ENCODE measurements at places on chromosomes 13 and 19.

DNA sequence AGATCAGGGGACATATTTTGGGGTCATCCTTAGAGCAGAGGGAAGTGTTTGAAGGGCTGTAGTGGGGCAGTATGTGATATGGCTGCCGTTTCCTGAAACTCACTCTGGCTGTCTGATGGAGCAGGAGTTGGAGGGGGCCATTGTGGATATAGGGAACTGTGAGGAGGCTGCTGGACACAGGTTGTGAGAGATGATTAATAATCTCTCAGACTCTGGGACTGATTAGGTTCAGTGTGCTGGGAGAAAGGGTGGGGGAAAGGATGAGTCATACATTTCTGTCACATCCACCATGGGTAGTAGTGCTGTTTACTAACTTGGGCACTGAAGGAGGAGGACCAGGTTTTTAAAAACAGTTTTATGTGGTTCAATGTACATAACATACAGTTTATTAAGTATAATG is 4.8 kb downstream of the B3GLCT start:
- peak; percentile 44 for DNase-seq

DNA sequence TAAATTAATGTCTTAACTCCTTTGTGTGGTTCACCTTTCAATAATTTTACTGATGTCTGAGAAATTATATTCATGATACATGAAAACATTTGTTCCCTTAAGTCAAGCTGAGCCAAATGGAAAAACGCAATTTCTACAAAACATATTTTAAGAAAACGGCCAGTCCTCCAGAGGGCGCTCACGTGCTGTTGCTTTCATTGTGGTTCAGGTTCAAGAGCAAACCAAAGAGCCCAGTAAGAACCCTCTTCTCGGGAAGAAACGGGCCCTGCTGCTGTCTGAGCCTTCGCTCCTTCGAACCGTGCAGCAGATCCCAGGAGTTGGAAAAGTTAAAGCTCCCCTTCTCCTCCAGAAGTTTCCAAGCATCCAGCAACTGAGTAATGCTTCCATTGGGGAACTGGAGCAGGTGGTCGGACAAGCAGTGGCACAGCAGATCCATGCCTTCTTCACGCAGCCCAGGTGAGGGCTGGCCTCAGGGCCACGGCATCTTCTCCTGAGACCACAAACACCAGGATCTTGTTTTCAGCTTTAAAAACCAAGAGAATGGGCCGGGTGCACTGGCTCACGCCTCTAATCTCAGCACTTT is 4.3 kb downstream of the FAAP24 start:
- peak; percentile 90 for DNase-seq

DNA sequence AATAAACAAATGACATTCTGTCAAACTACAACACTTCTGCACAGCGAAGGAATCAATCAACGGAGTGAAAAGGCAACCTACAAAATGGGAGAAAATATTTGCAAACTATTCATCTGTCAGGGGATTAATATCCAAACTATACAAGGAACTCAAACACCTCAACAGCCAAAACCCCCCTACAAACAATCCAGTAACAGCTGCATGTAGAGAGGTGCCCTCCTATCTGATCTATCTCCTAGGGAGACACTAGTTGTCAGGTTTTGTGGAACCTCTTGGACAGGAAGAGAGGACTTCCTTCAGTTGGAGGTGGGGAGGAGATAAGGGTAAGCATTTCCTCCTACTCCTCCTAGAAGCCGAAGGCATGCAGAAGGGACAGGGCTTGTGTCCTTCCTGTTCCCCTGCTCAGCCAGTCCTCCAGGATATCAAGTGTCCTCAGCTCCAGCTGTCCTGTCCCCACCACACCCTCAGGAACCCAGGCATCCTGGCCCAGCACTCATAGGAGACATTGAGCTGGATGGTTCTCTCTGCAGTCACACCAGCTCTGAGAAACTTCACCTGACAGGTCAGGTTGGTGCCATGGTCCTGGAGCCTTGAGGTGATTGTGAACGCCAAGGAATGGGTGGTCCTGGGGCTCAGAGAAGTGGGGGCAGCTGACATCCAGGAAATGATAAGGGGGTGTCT is 9.8 kb upstream of the SIGLEC8 start:
- DNase-seq: peak; percentile 79

GRCh38 chr19:10544753-10545251 is 1.1 kb downstream of the ATG4D start:
- no peak for DNase-seq

DNA sequence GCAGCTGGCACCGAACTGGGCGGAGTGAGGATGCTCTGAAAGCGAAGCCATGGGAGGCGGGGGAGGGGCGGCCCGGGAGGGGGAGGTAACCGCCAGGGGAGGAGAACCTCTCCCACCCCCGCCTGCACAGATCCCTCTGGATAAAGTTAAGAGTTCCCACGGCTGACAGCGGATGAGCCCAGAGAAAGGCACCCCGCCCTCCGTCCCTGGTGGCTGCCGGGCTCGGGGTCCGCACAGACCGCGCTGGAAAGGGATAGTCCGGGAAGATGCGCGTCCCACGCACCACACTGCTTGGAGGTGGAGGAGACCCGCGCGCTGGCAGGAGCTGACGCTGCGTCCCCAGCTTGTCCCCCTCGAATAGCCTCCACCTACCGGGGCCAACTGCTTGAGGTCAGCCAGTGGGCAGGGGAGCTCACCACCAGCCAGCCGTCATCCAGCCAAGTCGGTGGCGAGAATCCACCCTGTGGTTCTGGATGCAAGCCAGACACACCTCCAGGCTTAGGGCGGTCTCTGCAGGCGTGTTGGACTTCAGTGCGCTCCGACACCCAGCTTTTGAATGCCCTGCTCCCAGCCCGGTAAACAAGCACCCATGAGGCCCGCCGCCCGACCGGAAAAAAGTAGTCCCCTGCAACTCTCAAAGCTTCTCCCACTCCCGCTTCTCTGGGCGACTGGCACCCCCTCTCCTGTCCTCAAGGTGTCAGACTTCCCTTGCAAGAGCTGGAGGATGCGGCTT is at the start of gene TRPC4:
TSS of gene TRPC4 (minus strand) at position 17 of the 733 bp plus-strand sequence. CDS start 86,439 bp downstream, outside the sequence.
- DNase-seq: peak; percentile 84

- DNase-seq: no peak
These were observed 36.4 kb downstream of the CCL25 start for GRCh38 chr19:8088752-8089663.

GRCh38 chr13:64782466-64782865 is 2447.7 kb downstream of the PCDH9 start:
- DNase-seq: no peak

- DNase-seq: peak; percentile 100
These were observed 693 bp upstream of the TMED1 start for GRCh38 chr19:10836479-10837330.

DNA sequence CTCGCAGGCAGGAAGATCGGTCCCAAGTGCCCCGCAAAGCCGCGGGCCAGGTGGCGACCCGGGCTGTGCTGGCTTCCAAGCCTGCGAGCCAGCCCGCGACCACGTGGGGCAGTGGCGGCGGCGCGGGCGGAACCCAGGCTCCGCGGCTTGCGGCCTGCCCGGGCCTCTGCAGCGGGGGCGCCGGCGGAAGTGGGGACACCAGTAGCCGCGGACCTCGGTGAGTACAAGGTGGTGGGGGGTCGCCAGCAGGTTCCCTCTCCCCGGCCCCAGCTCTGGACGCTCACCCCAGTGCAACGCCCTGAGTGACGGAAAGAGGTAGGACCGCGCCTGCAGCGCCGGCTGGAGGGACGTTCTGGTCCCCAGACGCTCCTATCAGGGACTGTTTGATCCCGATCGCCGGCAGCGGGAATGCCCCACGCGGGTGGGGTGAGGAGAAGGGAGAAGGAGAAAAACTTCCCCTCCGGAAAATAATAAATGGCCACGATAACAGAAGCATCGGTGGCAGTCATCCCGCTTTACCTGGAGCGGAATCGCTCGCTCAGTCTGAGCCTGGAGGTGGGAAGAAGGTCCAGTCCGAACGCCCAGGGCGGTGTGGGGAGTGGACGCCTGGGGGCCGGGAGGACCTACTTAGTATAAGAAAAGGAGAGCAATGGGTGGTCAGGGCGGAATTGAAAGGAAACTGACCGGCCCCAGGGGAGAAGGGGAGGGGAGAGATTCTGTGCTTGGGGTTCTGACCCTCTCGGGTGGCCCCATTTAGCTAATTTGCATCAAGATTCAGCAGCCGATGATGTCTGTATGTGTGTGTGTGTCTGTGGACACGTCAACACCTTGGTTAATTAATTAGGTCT is at the start of gene GEMIN7:
TSS of gene GEMIN7 (plus strand) at position 198 of the 848 bp plus-strand sequence. CDS start 10,855 bp downstream, outside the sequence.
- peak; percentile 90 for DNase-seq

DNA sequence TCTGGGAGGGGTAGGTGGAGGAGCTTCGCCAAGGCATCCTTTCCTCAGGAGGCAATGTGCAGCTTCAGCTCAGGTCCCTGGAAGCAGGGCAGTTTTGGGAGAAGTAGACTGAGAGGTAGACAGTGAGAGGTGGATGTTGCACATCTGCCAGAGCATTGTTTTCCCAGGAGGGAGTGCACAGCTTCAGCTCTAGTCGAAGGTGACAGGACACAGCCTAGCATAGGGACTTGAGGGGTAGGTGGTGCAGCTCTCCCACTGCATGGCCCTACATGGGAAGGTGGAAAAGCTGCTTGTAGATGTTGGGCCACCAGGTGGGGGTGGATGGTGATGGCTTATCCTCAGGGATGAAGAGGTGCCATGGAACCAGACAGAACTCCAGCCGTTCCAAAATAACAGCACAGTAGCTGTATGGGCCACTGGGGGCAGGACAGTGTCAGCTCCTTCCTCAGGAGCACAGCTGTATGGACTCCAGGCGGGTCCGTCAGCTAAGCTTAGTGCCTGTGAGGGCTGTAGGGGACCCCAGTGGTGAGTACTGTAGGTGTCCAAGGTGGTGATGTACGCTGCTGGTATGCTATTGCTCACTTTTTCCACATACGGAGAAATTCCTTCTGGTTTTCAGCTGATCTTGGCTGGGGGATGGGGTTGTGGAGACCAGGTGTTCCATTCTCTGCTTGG is 17.4 kb upstream of the ZNF543 start:
- no peak for DNase-seq

GRCh38 chr19:38283271-38283670 is 18.9 kb downstream of the SPINT2 start:
- DNase-seq: no peak

DNA sequence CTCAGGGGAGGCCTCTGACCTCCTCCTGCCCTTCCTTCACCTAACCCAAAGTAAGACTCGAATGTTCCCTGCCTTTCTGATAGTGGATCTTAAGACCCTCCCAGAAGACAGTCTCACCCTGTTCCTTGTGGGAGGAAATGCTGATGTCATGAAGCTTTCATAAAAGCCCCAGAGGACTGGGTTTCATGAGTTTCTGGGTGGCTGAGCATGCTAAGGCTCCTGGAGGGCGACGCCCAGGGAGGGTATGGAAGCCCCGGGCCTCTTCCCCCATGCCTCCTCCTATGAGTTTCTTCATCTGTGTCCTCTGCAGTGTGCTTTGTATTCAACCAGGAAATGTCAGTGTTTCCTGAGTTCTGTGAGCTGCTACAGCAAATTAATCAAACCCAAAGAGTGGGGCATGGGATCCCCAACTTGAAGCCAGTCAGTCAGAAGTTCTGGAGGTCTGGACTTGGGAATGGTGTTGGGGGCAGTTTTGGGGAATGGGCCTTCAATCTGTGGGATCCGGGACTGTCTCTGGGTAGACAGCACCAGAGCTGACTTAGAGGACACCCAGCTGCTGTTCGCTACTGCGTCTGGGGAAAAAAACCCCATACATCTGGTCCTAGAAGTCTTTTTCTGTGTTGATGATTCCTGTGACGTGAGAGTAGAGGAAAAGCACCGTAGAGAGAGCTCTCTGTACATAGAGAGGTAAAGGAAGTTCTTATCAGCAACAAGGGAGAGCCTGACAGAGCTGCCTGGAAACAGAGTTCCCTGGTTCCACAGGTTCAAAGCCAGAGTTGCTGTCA is 2.0 kb upstream of the LILRB2 start:
- peak; percentile 40 for DNase-seq

DNA sequence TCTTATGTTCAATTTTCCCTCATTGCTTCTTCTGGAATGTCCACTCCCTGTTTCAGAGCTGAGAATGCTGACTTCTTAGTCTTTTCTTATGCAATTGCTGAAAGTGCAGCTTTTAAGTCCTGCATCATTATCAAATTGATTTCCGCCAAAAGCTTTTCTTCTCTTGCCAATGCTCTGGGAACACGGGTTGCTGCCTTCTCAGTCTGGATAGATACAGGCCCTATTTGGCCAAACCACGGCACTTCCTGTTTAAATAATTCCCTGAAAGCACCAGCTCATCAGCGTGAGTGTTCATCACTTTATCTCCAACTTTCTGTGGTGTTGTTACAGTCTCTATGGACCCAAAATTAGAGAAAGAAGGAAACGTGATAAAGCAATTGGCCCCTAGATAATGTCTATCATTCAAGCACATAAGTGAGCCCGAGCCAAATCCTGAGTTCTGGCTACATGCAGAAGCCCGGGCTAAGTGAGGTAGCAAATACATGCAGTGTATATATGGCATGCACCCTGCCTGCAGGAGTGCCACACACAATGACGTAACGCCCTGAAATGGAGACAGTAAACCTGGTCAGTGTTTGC is 85.7 kb downstream of the CYSLTR2 start:
- peak; percentile 83 for DNase-seq

DNA sequence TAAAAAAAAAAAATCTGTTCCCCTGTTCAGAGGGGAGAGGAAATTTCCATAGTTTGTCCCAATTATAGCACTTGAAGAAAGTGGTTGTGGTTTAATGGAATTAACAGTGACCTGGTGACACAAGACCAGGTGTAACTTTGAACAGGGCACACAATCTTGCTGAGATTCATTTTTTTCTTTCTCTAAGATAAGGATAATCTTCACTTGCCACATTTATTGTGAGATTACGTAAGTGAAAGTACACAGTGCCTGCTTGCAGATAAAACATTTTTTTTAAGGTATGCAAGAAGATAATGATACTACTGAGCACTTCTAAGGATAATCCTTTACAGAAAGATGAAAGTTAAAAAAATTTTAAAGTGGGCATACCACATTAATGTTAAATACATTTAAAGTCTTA is 448.1 kb downstream of the DIAPH3 start:
- DNase-seq: peak; percentile 50

DNA sequence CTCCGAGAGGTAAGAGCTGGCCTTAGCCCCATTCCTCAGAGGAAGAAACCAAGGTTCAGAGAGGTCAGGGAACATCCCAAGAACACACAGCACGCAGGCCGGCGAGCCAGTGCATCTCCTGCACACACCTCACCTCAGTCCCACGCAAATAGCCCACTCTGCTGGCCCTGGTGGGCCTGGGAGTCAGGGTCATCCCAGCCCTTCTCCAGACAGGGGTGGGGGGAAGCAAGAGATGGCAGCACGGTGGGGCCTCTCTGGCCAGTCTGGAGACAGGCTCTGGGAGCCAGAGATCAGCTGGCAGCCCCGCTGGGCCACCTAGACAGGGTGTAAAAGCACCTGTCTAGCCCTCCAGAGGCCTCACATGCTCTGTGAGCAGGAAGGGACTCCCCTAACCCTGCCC is 26.8 kb downstream of the TUBA3C start:
- DNase-seq: no peak

GRCh38 chr13:49183672-49184325 is 36.3 kb upstream of the MLNR start:
- no peak for DNase-seq
